ENCODE measurements at places on chromosomes 13 and 19. TPM values are rescaled to one million over a fixed set of nuclear protein-coding genes. Genes with fewer than 3 reads are reported as not detected.

The ZNF850 gene
- 3.4 TPM for polyA plus RNA-seq

The ZFP28 gene
- polyA plus RNA-seq = 14.5 TPM

The KISS1R gene
- 0.43 TPM for polyA plus RNA-seq

The ACER1 gene
- polyA plus RNA-seq = 0.08 TPM

DNA sequence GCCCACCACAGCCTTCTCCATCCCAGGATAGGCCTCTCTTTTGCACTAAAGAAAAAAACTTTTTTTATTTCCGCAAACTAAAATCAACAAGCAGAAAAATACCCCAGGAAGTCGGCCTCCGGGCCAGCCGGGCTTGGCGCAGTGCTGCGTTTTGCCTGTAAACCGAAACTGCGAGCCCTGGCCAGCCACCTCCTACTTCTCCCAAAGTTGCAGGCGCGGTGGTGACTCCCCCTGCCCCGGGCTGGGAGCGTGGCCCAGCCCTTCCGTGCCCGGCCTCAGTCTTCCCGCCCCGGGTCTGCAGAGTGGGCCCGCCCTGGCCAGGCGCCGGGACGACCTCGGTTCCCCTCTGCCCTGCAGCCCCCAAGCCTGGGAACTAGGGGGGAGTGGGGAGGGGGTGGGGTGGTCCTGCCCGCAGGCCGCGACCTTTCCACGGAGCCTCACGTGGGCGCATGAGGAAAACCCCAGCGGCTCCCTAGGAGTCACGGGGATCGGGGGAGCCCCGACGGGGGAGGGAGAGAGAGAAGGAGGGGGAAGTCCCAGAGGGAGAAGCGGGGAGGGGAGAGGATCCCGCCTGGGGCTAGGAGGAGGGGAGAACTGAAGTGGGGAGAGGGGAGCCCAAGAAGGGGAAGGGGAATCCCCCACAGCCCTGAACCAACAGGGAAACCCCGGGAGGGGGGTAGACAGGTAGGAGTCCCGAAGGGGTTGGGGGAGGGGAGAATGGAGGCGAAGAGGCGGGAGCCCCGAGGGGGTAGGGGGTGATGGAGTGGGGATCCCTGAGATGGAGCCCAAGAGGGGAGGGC lies 3.0 kb downstream of the GADD45B start:
- no peak for DNase-seq

GRCh38 chr19:15540435-15540834 lies 32.1 kb downstream of the CYP4F22 start:
- no peak for DNase-seq

DNA sequence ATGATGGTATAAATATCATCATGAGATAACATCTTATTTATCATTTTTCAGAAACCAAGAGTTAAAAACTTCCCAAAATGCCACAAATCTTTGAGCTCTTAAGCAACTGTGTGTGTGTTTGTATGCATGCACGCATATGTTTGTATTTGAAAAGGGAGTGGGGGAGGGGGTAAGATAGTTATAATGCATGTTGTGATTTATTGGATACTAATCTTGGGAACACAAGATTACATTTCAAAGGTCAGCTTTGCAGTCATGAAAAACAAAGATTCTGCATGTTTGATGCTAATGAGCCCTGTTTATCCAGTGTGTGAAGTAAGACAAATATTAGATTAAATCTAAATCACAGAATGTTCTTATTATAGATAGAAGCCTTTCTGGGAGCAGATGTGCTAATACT lies 355.9 kb downstream of the DCT start:
- DNase-seq = no peak

DNA sequence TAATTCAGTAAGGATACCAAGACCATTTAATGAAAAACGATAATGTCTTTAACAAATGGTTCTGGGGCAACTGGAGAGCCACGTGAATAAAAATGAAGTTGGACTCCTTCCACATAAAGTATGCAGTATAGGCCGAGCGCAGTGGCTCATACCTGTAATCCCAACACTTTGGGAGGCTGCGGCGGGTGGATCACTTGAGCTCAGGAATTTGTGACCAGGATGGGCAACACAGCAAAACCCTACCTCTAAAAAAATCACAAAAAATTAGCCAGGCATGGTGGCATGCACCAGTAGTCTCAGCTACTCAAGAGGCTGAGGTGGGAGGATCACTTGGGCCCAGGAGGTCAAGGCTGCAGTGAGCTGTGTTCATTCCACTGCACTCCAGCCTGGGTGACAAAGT lies 20.6 kb upstream of the CD33 start:
- DNase-seq = no peak

GRCh38 chr13:112065521-112065866 lies 1.5 kb upstream of the SOX1 start:
- DNase-seq = no peak

GRCh38 chr19:21328406-21328805 lies 804 bp downstream of the ZNF708 start:
- peak; percentile 19 for DNase-seq

DNA sequence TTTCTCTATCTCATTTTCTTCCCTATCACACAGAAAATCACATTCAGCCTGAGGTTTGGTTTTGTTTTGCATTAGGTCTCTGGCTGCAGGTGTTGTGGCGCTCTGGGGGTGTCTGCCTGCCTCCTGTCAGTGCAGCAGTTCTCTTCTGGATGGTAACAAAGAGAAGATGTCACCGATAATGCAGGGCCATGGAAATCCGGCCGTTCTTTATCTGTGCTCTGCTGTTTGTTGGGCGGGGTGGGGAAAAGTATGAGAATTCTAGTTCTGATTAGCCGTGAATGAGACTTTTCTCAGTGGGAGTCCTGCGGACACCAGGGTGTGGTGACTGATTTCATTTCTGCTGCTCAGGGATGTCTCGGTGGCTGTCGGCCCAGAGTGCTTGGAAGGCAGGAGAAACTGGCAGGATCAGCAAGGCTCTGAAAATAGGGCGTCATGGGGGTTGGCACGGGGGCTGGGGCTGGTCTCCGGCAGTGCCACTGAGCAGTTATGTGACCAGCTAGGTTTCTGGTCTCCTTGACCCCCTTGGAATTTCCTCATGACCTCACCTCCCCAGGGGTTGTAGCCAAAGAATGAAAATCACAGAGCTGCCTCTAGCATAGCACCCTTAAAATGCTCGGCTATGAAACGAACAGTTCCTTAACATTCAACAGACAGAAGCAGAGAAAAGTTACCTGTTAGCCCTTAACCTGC lies 5.0 kb downstream of the RNF113B start:
- DNase-seq = no peak

GRCh38 chr13:91520952-91521351 lies 122.5 kb downstream of the GPC5 start:
- DNase-seq = no peak

- DNase-seq = no peak
Observed at GRCh38 chr19:12789098-12789903, 2.0 kb upstream of the JUNB start.

All from right renal cortex interstitium (tissue), 3 donors.